Progenitor cell of endocrine pancreas (in vitro differentiated cells): ENCODE measurements at places on chromosomes 11 and 22.

DNA sequence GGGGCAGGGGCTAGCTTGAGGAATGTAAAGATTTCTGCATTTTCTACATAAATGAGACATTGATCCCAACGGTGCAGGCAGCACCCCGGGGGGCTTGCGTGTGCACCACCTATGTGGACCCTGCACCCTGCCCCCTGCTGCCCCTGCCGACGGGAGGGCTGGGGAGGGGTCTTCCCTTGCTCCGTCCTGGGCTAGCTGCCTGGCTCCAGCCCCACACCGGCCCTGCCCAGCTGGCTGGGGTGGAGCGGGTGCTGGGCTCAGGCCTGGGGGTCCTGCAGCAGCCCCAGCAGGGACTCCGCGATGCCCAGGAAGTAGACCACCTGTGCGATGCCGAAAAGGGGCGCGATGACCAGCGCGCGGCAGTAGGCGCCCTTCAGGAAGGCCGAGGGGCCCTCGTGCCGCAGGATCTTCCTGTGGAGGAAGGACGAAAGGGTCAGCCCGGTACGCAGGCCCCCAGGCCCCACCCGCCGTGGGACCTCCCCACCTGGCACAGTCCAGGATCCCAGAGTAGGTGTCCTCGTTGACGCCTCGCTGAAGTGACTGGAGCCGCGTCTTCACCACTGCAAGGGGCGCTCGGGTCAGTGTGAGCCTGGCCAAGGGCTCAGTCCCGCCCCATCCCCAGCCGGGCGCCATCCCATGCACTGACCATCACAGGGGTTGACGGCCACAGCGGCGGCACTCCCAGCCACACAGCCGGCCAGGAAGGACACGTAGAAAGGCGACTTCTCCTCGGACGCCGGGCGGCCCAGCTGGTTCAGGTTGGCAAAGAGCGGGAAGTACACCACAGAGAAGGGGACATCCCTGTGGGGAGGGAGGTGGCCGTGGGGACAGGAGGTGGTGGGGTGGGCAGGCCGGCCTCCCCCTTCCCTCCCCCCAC is 2.0 kb upstream of the CEND1 start:
- DNase-seq, result no peak

- no peak for DNase-seq
These were observed 24.3 kb downstream of the LMO2 start for GRCh38 chr11:33867561-33867960.

GRCh38 chr11:2752204-2752770 is 52.5 kb upstream of the KCNQ1OT1 start:
- DNase-seq, result no peak

GRCh38 chr11:15286465-15286864 is 171.7 kb downstream of the INSC start:
- DNase-seq, result no peak

DNA sequence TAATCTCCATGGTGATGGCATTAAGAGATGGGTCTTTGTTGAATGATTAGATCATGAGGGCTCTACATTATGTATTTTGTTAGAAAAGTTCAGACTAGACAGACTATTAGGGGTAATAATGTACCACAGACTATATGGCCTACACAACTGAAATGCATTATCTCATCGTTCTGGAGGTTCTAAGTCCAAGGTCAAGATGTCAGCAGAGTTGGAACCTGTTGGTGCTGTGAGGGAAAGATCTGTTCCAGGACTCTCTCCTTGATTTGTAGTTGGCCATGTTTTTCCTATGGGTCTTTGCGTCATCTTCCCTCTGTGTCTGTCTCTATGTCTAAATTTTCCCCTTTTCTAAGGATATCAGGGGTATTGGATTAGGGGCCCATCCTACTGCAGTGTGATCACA is 8.4 kb upstream of the GLYATL1 start:
- no peak for DNase-seq

DNA sequence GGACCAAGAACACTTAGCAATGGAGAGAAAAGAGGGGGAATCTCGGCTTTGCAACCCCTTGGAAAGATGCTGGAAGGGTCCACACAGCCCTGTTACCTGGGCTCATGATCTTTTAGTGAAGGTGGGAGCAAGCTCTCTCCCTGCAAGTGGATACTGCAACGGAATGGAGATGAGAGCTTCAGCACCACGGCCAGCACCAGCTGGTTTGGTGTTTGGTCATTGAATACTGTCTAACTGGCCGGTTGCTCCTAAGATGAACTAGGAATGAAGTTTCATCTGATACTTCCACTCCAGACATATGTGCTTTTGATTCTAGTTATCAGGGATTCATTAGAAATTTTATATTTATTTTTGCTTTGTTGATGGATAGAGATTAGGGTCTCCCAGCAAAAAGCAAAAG is 16.3 kb downstream of the HTR3A start:
- peak; percentile 63 for DNase-seq

GRCh38 chr11:35815556-35816315 is 128.1 kb upstream of the LDLRAD3 start:
- no peak for DNase-seq

- DNase-seq, result no peak
These were observed 46.9 kb upstream of the SYT9 start for GRCh38 chr11:7204778-7205177.

DNA sequence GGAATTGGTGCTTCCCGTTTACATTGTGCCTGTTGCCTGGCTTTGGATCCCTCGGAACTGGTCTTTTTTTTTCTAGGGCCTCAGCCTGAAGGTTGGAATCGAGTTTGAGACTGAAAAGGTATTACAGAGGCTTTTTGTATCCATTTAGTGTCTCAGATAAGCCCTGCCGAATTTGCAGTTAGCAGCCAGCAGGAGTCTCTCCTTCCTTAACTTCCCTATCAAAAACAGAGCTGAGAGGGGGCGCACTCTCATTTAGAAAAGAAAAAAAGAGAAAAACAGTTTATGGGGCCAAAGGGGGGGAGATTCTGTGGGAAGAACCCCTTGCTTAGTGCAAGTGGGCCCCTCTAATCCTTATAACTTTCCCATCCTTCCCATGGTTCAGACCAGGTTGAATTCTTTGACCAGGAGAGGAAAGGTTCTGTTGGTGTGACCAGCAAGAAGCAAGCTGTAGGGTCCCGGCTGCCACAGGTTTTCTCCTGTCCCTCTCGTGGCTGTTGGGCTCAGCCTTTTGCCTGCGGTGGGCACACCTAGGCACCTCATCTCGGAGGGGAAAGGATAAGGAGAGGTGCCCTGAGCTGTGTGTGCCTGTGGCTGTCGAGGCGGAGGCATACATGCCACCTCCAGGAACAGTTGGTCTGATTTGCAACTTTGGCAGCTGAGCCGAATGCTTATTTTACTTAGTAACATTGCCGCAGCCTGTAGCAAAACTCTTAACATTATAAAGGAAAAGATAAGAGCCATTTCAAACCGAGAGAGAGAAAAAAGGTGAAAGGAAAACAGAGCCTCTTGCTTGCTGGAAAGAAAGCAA is 565.0 kb upstream of the CNTN5 start:
- no peak for DNase-seq

DNA sequence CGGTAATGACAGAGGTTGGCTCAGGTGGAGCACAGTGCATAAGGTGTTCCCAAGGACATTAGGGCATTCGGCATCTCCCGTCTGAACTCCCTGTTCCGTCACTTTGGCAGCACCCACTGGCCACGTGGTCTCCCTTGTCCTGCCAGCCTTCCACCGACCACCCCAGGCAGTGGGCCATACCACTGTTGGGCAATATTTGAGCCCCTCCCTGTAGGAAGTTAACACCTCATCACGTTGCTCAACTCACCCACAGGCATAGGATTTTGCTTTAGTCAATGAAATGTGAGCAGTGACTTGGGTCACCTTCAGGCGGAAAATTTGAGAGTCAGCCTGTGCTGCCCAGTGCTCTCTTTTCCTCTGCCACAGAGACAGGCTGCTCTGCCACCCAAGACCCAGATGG is 44.0 kb downstream of the SERPINH1 start:
- DNase-seq, result no peak

DNA sequence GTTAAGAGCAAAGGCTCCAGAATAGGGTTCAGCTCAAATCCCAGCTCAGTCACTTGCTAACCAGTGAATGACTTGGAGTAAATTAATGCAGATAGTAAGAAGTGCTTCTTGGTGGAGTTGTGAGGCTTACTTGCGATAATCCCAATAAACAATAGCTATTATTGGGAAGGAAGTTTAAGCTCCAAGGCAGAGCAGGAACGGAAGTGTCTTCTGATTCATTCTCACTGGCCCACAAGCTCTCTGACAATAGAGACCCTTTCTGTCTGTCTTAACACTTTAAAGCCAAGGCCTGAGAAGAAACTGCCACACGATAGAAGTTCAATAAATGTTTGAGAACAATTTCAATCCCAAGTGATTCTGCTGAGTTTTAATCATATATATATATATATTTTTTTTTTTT is 155.4 kb downstream of the DBX1 start:
- no peak for DNase-seq

- DNase-seq, result no peak
These were observed 392.3 kb upstream of the ARHGAP42 start for GRCh38 chr11:100294748-100295147.
